Fibroblast of lung (primary cell): ENCODE measurements at places on chromosomes 16 and 17. TPM values are rescaled to one million over a fixed set of nuclear protein-coding genes. Genes with fewer than 3 reads are reported as not detected.
A peak's percentile ranks its signal among the peaks of the same experiment; 100 is the strongest.

Gene CPPED1
- polyA plus RNA-seq: 19.8 and 21.1 TPM in 2 replicates

Gene SLFN12L
- polyA plus RNA-seq: 0.08 and 0.09 TPM in 2 replicates

Gene KIF2B
- not detected in 2 replicates for polyA plus RNA-seq

Gene CDRT15L2
- polyA plus RNA-seq: not detected in 2 replicates

Gene ABI3
- polyA plus RNA-seq: 1.3 TPM in 1 of 2 replicates, not detected in the other

Gene GP1BA
- polyA plus RNA-seq: not detected in 2 replicates

Gene AATK
- polyA plus RNA-seq: 0.10 and 0.16 TPM in 2 replicates

Gene SEZ6
- polyA plus RNA-seq: not detected in 2 replicates

Gene ECI1
- polyA plus RNA-seq: 18.6 and 18.8 TPM in 2 replicates

Gene PABPN1L
- polyA plus RNA-seq: not detected in 2 replicates

Gene MYO15A
- polyA plus RNA-seq: 0.42 and 0.55 TPM in 2 replicates

Gene NOXO1
- polyA plus RNA-seq: 0.03 TPM in 2 replicates

Gene CD300A
- polyA plus RNA-seq: not detected in 2 replicates

Gene CRYM
- polyA plus RNA-seq: 0.06 and 0.30 TPM in 2 replicates

Gene MIEN1
- polyA plus RNA-seq: 58.0 and 66.2 TPM in 2 replicates

DNA sequence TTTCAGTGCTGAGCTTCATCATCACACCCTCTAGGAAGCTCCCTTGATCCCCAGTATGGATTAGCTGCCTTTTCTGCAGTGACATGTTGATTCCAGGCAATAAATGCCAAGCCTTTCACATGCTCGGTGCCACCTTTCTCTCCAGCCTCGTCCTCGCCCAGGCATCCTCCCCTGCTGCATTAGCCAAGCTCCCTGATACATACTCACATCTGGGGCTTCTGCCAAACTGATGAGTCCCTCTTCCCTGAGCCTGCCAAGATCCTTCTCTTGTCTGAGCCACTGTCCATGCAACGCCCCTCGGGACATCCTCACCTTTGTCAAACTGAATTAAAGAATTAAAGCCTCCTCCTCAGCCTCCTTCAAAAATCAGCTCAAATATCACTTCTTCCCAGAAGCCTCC lies 538.5 kb upstream of the CDH11 start:
- DNase-seq: no peak

- peak; percentile 51 for DNase-seq
Observed at GRCh38 chr16:8572919-8573724, 17.2 kb downstream of the TMEM114 start.

DNA sequence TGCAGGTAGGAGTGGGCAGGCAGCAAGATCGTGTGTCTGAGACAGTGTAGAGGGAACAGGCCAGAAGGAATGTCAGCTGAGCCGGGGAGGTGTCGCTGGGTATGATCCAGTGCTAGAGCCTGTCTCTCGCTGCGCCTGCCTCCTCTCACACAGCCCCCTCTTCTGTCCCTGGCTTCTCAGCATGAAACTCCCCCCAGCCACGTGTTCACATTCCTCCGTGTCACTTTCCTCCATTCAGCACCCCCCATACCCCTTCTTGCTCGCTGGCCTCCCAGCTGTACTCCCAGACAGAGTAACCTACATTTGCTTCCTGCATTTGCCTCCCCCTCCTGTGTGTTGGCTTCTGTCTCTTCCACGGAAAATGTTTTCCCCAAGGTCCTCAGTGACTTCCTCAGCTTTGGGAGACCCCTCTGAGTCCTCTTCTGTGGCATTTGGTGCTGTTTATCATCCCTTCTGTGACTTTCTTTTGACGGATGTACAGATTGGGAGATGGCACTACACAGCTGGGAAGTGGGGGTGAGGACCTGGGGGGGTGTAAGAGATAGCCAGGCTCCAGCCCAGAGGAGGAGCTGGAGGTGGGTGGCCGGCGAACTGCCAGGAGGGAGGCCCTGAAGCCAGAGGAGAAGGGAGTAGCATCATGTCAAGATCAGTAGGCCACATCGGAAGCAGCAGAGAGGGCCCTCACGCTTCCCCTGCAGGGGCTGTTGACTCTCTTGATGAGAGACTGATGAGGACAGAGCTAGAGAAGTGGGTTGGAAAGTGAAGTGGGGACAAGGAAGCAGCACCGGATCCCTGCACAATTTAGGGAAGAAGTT lies 19.2 kb downstream of the SGF29 start:
- peak; percentile 11 for DNase-seq

DNA sequence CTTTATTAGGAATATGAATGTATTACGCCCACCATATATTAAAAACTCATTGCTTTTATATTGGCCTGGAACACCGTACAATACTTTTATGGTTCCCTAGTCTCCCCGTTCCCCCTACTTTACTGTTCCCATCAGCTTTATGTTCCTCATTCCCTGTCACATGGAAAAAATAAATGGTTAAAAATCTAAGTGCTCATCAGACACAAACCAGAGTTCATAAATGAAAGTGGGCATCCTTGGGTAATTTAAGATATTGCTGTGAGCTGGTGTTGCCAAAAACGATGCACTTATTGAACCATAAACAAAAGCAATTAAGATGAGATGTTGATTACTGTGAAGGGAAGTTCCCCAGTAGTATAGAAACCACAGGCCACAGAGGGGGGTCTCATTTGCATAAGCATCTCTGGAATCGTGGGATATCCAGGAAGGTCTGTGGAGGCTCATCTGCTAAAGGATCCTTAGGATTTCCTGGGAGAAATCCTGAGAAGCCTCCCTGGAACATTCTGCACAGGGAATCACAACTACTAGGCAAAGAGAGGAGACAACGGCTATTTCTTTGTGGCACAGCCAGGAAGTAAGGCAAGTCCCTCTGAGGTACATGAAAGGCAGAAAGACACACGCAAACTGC lies 591.4 kb upstream of the CDH11 start:
- DNase-seq: no peak

DNA sequence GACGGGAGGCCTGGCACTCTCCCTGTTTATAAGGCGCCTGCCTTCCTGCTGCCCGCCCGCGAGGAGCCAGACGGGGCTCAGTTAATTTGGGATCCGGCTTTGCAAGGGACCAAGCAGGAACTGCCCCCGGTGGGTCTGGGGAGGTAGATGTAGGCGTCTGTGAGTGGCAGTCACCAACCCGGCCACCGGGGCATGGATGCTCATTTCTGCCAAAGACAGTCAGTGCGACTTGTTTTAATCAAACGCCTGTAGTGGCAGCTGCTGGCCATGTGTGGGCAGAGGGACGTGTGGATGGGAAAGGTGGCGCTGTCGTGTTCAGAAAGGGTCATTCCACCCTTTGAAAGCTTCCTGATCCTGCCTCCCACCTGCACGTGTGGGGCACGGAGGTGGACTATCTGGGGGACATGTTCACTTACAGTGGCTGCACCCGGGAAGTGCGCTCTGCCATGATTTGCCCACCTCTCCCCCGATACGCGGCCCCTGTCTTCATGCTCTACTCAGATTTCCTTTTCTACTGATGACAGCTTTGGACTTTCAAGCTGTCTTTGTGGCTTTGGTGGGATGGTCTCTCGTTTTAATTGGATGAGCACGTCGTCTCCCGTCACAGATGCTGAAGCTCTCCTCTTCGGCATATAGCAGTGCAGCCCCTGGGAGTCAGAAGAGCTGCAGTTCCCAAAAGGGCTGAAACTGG lies 60.3 kb upstream of the CIBAR2 start:
- DNase-seq: peak; percentile 41

GRCh38 chr17:31015639-31016038 lies 44.8 kb downstream of the RNF135 start:
- no peak for DNase-seq
